ENCODE measurements at places on chromosomes 4 and X.

GRCh38 chr4:24564488-24564887 lies 19.9 kb downstream of the DHX15 start:
- no peak for DNase-seq

DNA sequence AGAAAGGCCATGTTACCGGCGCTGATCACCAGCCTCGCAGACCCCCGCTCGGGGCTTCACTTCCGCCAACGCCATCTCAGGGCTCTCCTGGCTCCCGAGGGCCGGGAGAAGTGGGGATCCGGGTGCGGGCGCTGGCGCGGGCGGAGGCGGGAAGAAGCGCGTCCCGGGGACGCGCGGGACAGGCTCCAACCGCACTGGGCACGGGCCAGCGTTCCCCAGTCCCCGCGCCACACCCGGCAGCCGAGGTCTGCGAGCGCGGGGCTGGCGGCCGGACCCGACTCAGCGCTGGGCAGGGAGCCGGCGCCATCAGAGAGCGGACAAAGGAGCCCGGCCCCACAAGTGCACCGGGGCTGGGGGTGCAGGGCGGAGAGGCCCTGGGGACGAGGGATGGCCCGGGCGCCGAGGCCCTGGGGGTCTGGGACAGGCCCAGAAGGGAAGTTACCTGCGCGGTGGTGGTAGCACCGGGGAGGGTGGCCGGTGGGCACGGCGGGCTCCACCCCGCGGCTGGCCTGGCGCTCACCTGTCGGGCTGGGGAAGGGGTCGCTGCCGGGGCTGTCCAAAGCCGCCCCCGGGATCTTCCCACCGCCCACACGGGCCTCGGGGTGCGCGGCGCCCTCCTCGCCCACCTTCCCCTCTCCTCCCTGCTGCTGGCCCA lies 449 bp downstream of the CTPS2 start:
- peak; percentile 55 for DNase-seq

DNA sequence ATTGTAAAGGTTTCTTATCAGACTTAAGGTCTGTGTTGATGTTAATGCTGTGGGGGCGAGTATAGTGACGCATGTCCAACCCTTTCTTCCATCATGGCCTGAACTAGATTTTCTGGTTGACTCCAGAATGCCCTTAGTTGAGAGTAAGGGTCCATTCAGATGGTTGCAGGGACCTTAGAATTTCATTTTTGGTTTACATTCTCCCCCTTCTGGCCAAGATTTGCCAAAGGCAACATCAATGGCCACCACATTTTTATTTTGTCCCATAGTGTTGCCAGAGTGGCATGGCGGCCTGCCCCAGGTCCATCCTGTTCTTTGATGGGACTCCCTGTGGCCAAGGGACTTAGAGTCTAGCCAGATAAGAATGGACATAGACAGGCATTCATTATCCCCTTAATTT lies 368.5 kb downstream of the GPM6A start:
- DNase-seq, result peak; percentile 13

DNA sequence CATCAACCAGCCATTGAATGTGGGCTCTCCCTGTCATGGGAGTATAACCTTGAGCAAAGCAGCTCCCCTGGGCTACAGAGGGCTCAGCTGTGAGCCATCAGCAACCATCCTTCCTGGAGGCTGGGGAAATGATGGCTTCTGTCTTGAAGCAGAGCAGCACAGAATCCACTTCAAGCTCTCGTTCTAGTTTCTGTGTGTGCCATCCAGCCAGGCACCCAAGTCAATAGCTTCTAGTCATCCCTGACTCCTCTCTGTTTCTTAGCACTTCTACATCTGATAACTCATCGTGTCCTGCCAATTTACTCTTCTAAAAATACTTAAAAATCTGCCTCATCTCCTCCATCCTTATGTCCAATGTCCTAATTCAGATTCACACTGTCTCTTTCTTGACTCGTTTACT lies 42.2 kb upstream of the TSPAN5 start:
- DNase-seq, result no peak

DNA sequence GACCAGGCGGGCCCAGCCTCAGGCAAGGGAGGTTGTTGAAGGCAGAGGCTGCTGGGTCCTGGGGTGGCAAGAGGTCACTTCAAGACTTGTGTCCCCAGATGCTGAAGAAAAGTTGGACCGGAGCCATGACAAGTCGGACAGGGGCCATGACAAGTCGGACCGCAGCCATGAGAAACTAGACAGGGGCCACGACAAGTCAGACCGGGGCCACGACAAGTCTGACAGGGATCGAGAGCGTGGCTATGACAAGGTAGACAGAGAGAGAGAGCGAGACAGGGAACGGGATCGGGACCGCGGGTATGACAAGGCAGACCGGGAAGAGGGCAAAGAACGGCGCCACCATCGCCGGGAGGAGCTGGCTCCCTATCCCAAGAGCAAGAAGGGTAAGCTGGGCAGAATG lies 4.4 kb downstream of the PQBP1 start:
- DNase-seq, result no peak

DNA sequence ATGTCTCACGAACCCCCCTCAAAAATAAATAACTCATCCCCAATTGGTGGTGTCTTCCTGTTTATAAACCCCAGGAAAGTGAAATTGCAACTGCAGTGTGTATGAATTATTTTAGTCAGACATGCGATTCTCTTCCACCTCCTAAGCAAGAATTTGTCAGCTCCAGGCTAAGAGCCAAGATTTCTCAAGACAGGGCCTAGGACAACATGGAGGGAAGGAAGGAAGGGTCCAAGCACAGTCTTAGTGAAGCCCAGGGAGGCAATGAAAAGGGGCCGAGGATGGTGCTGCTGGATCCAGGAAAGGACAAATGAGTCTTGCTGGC lies 20.0 kb downstream of the SH3KBP1 start:
- DNase-seq, result no peak

GRCh38 chr4:47002580-47002979 lies 9.2 kb upstream of the GABRA4 start:
- DNase-seq, result no peak

DNA sequence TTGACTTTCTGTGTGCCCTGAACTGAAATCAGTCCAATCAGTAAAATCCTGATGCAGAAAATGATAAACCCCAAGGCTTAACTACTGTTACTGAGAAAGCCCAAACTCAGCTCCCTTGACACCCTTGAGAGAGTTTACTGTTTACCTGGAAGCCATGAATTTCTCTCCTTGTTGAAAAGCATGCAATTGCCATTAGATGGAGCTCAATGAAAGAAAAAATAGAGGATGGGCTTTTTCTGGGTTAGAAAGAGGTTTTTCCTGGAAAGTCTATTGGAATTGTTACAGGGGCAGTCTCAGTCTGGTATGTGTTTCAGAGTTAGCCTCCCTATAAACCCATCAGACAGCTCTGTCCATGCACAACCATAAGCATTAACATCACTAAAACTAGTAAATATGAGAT lies 66.4 kb upstream of the C4orf54 start:
- peak; percentile 9 for DNase-seq

- peak; percentile 12 for DNase-seq
Measured at GRCh38 chr4:159950707-159951106, 847.8 kb downstream of the RAPGEF2 start.

DNA sequence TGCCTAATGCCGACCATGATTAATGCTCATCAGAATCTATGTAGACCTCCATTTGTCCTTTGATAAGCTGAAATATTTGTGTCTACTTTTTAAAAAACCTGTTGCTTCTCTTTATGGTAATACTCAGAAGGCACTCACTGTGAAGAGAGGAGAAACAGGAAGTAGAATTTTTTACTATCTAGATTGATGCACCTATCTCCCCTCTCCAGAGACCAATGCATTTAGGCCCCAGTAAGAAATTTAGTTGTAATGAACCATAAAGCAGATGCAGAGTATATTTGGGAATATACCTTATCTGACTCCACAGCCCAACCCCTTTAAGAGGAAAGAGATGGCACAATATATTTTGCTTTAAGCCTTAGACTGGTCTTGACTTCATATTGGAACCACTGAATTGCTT lies 11.1 kb downstream of the TBL1X start:
- DNase-seq, result no peak

DNA sequence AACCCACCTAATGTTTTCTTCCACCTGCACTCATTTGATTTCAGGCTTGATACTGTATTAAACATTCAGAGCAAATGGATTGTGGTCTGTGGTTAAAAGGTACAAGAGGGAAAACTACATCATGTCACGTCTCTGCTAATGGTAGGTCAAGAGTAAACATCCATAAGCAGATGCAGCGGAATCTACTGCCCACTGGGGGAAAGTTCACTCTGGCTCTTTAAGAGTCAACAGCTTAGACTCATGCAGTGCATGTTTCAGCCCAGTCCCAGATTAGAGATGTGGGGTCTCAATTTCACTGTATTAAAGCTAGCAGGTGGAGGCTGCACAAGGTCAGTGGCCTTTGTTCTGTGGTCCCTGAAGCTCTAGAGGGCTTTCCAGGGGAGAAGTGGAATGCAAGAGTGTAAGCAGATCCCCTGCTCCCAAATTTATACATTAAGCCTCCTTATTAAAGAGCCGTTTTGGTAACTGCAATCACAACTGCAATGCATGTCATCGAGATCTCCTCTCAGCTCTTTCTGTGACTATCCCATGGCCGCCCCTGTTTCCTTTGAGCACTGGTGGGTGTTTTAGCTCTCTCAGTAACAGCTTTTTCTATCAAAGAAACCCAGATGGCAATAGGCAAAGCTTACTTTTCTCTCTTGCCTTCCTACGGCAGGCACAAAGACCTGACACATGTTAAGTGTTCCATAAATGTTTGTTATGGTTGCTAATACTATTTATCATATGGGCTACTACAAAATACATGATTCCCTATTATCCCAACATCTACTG lies 53.4 kb downstream of the LDB2 start:
- no peak for DNase-seq

GRCh38 chr4:81427344-81427821 lies 44.3 kb downstream of the RASGEF1B start:
- peak; percentile 10 for DNase-seq

DNA sequence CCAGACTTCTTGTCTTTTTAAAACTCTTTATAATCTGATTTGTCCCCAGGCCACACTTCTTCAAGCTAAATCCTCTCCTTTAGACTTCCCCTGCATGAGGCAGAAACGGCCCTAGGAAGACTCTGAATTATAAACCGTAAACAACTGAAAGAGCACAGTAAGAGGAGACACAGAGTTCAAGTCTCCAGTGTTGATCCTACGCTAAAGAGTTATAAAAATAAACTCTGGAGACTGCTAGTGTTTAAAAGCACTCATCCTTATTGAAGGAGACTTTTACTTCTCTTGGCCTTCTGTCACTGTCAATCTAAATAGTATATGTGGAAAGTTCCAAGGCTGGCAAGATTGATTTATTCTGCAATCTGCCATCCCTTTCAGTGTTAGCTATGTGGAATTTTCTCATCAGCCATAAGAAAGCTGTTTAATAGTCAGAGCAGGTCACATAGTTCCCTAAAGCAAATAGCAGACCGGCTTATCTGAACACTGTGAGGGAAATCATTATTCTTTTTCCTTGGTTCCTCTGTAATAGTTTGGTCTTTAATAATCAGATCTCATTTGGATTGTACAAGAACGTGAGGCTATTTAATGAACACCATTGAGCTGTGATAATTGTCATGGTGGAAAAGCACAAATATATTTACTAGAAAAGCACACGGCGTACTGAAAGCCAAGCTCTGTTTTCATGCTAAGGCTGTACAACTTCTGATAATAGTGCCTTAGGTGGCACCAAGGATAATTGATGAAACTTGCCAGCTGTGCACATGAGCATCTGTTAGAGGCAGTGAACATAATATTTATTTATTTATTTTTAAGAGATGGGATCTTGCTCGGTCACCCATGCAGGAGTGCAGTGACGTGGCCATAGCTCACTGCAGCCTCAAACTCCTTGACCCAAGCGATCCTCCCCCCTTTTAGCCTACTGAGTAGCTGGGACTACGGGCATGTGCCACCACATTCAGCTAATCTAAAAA lies 157.7 kb downstream of the CEP135 start:
- peak; percentile 4 for DNase-seq

GRCh38 chr4:3630598-3631543 lies 98.6 kb upstream of the LRPAP1 start:
- no peak for DNase-seq

DNA sequence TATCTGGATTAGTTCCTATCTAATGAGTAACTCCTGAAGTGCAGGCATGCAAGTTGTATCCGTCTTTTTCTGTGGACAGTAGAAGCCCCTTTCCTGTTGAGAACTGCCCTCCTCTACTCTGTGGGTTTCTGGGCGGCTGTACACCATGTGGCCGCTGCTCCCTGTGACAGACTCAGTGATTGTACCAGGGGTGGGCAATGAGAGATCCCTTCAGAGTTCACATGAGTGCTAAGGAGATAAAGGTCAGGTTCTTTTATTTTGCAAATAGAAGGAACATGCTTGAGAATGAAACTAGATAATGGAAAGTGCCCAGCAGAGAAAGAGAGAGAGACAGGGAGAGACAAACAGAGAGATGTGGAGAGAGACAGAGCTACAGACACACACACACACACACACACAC lies 76.4 kb upstream of the TAPT1 start:
- DNase-seq, result no peak

DNA sequence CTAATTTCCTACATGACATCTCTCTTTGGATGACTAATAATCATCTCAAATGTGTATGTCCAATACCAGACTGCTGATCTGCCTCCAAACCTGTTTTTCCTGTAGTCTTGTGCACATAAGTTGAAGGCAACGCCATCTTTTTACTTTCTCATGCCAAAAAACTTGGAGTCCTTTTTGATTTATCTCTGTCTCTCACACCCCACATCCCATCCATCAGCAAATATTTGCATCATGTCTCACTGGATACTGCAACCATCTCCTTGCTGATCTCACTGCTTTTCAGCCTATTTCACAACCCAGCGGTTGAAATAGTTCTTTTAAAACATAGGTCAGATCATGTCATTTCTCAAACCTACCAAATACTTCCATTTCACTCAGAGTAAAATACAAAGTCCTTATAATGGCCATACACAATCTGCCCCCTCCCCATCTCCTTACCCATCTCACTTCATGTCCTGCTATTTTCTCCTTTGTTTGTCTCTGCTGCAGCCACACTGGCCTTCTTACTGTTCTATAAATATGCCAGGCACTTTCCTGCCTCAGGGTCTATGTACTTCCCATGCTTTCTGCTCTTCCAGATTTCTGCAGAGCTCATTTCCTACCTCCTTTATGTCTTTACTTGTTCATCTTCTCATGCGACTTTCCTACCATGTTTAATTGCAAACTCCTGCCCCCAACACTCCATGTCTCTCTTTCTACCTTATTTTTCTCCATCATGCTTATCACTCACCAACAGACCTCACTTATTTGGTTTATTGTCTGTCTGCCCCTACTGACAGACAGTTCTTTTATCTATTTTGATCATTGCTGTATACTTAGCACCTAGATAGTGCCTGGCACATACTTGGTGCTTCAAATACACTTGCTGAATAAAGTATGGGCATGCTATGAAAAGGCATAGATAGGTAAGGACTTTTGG lies 98.8 kb downstream of the ANXA3 start:
- no peak for DNase-seq

- DNase-seq, result no peak
Measured at GRCh38 chr4:1339489-1339888, 7.5 kb upstream of the UVSSA start.

GRCh38 chrX:41542135-41542534 lies 95.0 kb downstream of the NYX start:
- DNase-seq, result no peak

Data from NCI-H69 (cell line).